ENCODE measurements at places on chromosomes 6 and 20.

GRCh38 chr6:40755749-40756452, 168.7 kb upstream of the LRFN2 start:
- no peak for DNase-seq

- peak; percentile 87 for DNase-seq
These were observed 187.2 kb downstream of the TFAP2C start for GRCh38 chr20:56816349-56816748.

- no peak for DNase-seq
These were observed 39.6 kb upstream of the PDE7B start for GRCh38 chr6:135811644-135812526.

- DNase-seq: no peak
These were observed 41.6 kb downstream of the PRND start for GRCh38 chr20:4763261-4763660.

- DNase-seq: no peak
These were observed 55.0 kb downstream of the DAAM2 start for GRCh38 chr6:39847221-39847620.
